Activated CD8-positive, alpha-beta memory T cell treated with anti-CD3 and anti-CD28 coated beads for 4 hours (primary cell): ENCODE measurements at places on chromosomes 7 and 10.

- no peak for DNase-seq
Measured at GRCh38 chr10:99761365-99761764, 21.1 kb upstream of the ABCC2 start.

- DNase-seq: no peak
Measured at GRCh38 chr7:151776876-151777494, 99.9 kb downstream of the PRKAG2 start.

GRCh38 chr10:131781076-131781475, 119.7 kb upstream of the PPP2R2D start:
- no peak for DNase-seq

GRCh38 chr7:97203957-97204356, 86.5 kb downstream of the SDHAF3 start:
- DNase-seq: no peak

DNA sequence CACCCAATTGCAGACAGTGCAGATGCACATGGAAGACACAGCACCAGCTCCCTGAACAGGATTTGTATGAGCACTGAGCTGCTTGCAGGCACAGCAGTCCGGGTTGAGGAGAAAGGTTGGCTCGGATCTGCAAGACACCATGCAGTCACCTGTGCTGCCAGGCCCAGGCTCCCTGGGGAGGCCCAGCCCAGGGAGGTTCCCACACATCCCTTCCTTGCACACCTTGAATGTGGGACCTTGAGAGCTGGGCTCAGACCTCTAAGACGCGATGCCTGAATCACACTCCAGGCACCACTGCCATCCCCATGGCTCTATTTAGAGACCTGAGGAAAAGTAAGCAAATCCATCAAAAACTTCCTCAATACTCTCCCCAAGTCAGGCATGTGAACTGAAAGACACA, 397.7 kb downstream of the TCERG1L start:
- no peak for DNase-seq
